ENCODE measurements at places on chromosomes 6 and 20.

DNA sequence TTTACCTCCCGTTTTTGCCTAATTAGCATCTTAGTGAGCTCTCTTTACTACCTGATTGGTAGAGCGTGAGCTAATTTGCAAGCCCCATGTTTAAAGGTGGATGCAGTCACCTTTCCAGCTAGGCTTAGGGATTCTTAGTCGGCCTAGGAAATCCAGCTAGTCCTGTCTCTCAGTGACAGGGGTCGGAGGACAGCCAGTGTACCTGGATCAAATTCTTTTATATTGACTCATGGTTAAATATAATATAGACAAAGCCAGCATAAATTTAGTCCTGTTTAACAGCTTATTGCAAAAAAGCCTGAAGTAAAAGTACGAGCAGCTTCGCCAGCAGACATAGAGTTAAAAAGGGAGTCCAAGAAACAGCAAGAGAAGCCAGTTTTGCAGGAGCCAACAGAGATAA lies 12.2 kb upstream of the GSTA3 start:
- no peak for DNase-seq

DNA sequence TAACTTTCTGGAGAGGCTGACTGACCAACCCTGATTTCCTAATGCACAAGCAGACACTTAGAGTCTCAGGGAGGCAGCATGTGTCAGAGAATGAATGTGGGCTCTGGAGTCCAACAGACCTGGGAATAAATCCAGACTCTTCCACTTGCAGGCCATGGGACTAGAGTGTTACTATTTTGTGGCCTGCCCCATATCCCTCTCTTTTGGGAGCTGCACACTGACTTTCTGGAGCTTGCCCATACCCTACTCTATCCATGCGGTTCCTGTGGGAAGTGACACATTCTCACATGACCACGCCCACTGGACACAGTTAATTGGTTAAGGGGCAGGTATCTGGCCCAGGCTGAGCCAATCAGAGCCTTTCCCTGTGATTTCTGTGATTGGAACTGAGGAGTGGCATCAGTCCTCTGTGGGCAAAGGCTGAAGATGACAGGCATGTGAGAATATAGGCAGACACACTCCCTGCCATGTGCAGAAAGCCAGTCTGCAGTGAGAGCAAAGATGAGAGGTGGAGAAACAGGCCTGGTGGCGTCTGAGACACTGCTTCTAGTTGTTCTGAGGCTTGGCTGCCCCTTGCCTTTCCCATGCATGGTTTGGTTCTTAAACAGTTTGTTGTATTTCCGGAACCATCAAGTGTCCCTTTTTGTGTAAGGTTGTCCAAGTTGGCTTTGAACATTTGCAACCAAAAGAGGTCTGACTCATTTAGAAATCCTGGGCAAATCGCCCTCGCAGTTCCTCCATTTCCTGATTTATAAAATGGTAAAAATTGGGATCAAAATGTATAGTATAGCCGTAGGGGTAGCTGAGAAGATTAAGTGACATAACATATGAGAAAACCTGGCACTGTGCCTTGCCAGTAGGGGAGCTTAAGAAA lies 125.6 kb downstream of the CDC5L start:
- no peak for DNase-seq

- no peak for DNase-seq
Observed at GRCh38 chr6:33742837-33743236, 3.9 kb downstream of the IP6K3 start.

- no peak for DNase-seq
Observed at GRCh38 chr20:8457978-8458377, 325.9 kb downstream of the PLCB1 start.

DNA sequence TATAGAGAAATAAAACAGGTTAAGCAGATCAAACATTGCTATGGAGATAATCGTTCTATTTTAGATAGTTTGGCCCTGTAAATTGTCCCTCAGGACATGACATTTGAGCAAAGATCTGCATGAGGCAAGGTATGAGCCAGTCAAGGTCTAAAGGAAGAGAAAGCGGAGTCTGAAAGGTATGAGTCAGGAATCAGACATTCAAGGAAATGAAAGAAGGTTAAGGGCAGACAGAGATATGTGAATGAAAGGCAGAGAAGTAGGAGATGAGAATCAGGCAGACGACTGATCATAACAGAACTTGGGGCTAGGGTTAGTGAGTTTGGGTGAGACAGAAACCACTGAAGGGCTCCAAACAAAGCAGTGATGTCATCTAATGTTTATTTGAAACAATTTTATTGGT lies 775.8 kb downstream of the MAFB start:
- no peak for DNase-seq

DNA sequence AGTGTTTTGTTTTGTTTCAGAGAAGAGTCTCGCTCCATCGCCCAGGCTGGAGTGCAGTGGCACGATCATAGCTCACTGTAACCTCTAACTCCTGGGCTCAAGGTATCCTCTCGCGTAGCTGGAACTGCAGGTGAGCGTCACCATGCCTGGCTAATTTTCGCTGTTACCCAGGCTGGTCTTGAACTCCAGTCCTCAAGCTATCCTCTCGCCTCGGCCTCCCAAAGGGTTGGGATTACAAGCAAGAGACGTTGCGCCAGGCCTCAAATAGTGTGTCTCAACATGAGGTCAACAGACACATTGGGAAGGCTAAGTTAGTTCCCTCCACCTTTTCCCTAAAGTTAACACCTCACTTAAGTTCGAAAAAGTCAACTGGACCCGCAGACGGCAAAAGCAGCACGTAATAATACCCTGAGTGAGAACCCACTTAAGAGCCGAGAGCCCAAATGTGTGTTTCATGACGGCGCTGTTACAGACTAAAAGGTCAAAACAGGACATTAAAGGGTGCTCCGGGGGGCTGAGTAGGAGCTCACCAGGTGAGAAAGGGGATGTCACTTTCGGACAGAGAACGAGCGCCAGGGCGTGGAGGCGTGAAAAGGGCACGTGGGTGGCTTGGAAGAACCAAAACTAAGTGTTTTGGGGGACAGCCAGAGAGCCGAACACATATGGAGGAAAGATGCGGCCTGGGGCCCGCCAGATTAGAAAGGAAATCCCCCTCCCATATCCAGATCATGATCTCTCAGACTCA lies 499 bp downstream of the TTI1 start:
- DNase-seq, result peak; percentile 58

GRCh38 chr6:56977192-56977591 lies 22.3 kb downstream of the BEND6 start:
- DNase-seq, result no peak

- DNase-seq, result no peak
Observed at GRCh38 chr6:34568341-34569201, 12.4 kb upstream of the SPDEF start.

- DNase-seq, result no peak
Observed at GRCh38 chr6:30908700-30909099, 693 bp downstream of the GTF2H4 start.

DNA sequence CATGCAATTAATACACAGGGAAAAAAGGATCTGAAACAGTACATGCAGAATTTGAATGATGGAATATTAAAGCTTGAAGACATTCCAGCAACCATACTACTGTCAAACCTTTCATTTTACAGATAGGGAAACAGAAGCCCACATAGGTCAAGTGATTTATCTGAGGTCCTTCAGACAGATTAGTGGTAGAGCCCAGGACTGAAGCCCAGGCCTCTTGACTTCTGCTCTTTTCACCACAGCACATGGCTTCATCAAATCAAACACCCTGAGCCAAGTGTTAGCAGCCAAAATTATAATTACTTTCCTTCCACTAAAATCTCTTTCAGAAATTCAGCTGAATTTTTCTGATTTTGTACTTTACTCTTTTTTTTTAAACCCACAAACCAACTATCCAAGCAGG lies 435.6 kb upstream of the RUNX2 start:
- no peak for DNase-seq

DNA sequence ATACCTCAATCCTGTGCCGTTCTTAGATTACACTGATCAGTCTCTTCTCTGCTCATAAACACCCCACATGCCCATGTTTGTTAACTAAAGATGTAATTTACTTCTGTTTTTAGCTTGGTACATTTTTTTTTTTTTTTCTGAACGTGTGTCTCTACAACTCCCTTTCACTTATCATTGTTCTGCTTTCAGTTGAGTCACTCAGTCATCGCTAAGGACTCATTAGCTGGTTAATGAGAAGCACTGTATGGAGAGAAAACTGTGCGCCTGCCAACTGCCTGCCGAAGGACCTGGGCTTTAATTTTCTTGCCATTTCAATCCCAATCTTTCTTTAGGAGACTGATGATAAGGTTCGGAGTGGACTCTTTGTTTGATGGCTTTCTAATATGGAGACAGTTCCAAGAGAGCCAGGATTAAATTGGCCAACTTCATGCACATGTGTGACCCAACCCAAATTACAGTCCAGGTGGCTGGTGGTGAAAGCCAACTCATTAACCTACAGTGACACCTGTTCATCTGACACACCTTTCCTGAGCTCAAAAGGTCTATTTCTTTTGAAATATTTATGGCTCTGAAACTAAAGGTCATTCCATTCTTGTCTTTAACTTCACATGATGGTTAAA lies 334.1 kb downstream of the BCKDHB start:
- peak; percentile 41 for DNase-seq

DNA sequence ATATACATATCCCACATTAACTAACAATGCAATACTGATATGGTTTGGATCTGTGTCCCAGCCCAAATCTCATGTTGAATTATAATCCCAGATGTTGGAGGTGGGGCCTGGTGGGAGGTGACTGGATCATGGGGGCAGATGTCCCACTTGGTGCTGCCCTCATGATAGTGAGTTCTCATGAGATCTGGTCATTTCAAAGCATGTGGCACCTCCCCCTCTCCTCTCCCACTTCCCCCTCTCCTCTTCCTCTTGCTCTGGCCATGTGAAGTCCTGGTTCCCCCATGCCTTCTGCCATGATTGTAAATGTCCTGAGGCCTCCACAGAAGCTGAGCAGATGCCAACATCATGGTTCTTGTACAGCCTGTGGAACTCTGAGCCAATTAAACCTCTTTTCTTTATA lies 71.2 kb downstream of the FYN start:
- DNase-seq, result no peak

DNA sequence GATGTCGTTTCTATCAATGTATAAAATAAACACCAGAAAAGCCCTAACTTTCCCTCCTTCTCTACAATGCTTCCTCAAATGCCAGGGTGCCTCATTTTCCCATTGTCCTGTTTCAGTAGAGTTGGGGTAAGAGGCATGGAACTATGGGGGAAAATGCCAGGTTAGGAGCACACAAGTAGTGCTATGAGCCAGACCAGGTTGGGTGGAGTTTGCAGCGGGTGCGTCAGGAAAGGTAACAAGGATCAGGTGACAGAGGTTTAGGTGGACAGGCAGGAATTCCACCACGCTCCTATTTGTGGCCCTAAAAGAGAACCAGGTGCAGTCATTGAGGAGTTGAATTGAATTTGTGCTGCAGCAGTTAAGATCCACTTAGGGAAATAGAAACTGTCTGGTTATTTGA lies 36.5 kb downstream of the SYTL3 start:
- no peak for DNase-seq

- DNase-seq, result no peak
Observed at GRCh38 chr20:17969278-17969883, 563 bp downstream of the MGME1 start.

DNA sequence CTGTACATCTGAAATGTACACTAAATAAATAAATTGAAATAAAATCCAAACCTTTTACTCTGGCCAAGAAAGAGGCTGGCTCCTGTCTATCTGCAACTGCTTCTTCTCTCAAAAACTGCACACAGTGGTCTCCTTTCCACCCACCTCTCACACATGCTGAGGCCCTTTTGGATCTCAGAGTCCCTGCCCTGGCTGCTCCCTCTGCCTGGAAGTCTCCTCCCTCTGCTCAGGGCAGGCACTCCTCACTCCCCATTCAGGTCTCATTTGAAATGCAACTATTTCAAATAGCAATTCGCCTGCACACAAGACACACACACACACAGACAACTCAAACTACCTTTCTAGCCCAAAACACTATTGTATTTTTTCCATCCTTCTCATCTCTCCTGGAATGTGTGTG lies 348.8 kb downstream of the PKHD1 start:
- DNase-seq, result no peak

- no peak for DNase-seq
Observed at GRCh38 chr6:154509421-154510143, 903 bp downstream of the CNKSR3 start.

DNA sequence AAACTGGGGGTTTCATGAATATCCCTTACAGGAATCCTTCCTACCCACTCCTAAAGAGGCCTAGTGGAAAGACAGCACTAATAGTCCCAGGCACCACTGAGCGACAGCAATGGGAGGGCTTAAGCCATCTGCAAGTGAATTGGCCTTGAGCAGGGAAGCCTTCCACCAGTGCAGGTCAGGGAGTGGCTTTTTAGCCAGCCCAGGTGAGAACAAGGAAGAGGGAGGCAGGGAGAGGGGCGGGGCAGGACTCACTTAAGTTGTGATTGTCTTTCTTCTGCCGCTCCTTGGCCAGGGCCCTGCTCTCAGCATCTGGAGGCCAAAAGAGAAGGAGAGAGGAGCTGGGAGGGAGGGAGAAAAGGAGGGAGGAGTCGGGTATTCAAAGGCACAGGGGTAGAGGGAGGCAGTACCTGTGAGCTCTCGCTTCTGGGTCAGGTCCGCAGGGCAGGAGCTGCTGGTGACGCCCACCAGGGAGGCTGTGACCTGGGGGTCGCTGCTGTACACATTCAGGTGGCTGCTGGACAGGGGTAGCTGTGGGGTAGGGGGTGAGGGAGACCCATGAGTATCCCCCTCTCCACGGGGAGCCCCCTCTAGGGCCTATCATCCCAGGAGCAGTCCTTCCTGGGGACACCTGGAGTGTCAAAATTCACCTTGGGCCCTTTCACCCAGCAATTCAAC lies 47.8 kb downstream of the TFEB start:
- no peak for DNase-seq

DNA sequence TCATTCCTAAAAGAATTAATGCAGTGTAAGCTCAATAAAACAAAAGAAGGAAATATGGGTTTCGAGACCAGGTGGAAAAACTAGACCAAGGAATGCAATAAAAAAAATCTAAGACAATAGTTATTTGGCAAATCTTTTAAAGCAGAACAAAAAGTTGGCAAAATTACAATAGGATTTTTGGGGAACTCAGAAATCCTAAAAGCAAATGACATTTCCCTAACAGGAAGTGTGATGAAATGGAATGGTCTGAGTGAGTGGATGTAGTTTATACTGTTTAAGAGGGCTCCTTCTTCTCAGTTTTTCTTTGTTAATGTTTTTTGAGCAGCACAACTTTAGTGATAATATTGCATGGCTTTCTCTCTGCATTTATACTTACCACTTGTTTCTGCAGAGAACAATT lies 190.0 kb downstream of the PLCB4 start:
- no peak for DNase-seq

- no peak for DNase-seq
Observed at GRCh38 chr6:116027801-116028200, 32.9 kb downstream of the FRK start.
